Hematopoietic multipotent progenitor cell treated with erythropoietin and hydrocortisone succinate and interleukin-3 and kit ligand, for 17 days (in vitro differentiated cells): ENCODE measurements at places on chromosomes 13 and 19.

GRCh38 chr13:76123548-76123947, 487.4 kb downstream of the LMO7 start:
- no peak for DNase-seq

GRCh38 chr13:49649963-49650312, 21.6 kb downstream of the ARL11 start:
- DNase-seq, result no peak

DNA sequence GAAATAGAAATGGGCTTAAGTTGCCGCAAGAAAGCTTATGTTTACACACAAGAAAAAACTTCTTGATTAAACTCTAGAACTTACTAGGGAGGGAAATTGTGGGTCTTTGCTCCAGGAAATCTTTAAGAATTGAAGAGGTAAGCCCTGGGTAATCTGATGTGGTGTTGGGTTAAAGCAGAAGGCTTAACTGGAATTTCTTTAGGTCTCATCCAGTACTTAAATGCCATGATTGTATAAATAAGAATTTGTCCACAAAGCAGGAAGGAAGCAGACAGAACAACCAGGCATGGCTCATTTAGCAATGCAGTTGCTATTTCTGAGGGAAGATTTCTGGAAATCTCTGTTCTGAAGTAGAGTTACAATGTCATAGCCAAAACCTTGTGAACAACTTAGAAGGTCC, 360.4 kb downstream of the KLF5 start:
- DNase-seq, result no peak

GRCh38 chr19:1672038-1672768, 19.8 kb upstream of the TCF3 start:
- peak; percentile 61 for DNase-seq

- no peak for DNase-seq
These were observed 6.0 kb downstream of the AKT2 start for GRCh38 chr19:40279120-40279551.

DNA sequence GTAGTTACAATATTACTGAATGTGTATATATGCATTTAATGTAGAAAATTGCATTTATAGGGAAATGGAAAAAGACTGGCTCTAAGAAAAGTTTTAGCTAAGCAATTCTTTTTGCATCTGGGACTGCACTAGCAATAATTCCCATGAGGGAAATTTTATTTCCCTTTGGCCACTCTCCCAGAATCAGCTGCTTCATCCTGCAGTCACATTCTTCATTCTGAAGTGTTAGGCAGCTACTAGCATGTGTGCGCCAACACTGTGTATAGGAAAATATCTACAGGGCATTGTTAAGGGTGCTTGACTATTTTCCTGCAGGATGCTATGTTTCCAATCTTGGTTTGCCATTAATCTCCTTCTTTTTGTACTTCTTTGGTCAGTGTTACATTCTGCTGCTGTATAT, 312.8 kb upstream of the PCDH20 start:
- no peak for DNase-seq
